ENCODE measurements at places on chromosomes 2 and 18. TPM values are rescaled to one million over a fixed set of nuclear protein-coding genes. Genes with fewer than 3 reads are reported as not detected.

The TRAF3IP1 gene
- total RNA-seq: 6.9 TPM

The CNTNAP5 gene
- total RNA-seq: not detected

The FBLN7 gene
- not detected for total RNA-seq

The CARF gene
- total RNA-seq: 3.1 TPM

The SLC4A5 gene
- total RNA-seq: not detected

The SALL3 gene
- total RNA-seq: not detected

DNA sequence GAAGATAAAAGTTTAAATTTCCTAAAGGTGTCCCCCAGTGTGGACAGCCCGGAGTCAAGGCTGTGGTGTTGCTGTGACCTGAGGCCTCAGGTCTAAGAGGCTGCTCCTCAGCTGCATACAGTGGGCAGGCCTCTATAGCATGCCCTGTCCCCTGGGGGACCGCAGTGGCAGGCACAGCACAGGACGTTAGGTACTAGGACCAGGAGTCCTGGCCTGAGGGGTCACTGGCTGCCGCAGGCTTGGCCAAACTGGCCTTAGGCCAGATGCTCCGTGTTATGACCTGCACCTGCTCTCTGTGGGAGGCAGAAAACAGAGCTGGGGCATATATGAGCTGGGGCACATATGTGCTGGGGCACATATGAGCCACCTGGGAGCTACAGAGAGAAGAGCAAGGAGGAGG, 21.2 kb upstream of the MAL start:
- no peak for DNase-seq

GRCh38 chr2:172048508-172049503, 36.5 kb upstream of the DLX1 start:
- no peak for DNase-seq

DNA sequence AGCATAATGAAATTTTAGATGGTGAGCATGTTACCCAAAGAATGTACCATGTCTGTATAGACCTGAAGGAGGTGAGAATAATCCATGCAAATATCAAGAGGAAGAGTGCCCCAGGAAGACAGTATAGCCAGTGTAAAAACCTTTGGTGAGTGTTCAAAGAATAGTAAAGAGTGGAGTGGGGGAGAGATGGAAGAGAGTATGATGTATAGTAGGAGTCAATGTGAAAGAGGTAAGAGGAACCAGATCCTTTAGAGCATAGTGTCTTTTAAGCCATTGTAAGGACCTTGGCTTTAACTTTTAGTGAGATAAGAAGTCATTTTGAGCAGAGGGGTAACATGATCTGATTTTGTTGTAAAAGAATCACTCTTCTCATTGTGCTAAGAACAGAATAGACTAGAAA, 1052.3 kb upstream of the ZEB2 start:
- no peak for DNase-seq

GRCh38 chr2:218375212-218375611, 6.9 kb upstream of the SLC11A1 start:
- no peak for DNase-seq

DNA sequence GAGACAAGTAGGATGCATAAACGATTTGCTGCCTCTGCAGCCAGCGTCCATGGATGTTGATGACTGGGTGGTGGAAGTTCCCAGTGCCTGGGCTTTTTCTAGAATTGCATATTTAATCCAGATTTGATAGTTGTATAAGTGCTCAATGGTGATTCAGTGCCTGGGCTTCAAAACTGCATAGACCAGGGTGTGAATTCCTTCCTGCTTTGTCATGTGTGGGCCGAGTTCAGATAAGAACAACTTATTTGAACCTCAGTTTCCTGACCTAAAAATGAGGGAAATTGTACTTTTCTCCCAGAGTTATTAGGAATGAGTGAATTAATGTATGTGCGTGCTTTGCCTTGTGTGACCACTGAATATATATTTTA, 154.6 kb downstream of the WDSUB1 start:
- DNase-seq: peak; percentile 80

- no peak for DNase-seq
Measured at GRCh38 chr18:71784777-71785176, 759.4 kb downstream of the CBLN2 start.

DNA sequence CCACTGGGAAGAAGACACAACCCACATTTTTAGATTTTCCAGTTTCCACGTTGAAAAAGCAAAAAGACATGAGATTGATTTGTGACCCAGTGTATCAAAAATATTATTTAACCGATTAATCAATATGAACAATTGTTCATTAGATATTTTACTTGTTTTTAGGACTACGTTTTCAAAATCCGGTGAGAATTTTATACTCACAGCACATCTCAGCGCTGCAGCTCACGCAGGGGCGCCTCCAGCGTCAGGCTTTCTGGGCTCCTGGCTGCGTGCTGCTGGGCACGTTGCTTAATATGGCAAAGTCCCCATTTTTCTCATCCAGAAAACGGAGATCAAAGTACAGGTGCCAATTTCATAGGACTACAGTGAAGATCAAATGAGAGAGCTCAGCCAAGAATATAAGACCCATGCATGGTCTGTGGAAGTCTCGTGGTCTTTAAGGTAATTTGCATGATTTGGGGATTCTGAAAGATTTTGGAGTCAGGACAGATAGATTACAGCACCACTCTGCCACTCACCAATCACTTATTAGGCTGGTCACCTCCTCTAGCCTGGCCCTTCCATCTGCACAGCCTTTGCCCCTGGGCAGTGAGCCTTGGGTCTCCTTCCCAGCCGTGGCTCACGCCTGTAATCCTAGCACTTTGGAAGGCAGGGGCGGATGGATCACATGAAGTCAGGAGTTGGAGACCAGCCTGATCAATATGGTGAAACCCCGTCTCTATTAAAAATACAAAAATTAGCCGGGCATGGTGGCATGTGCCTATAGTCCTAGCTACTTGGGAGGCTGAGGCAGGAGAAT, 36.2 kb downstream of the PTPN18 start:
- DNase-seq: no peak

- no peak for DNase-seq
Measured at GRCh38 chr2:136328207-136328795, 210.4 kb upstream of the CXCR4 start.

DNA sequence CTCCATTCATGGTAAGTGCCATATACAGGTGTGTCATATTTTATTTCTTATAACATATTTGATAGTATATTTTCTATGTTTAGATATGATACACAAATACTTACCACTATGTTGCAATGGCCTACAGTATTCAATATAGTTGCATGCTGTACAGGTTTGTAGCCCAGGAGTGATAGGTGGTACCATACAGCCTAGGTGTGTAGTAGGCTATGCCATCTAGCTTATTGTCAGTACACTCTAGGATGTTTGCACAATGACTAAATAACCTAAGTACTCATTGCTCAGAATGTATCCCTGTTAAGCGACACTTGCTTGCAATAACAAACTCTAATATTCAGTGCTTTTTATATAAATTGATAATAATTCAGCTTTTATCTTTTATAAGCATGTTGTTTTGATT, 563.1 kb upstream of the LINC00305 start:
- DNase-seq: no peak

DNA sequence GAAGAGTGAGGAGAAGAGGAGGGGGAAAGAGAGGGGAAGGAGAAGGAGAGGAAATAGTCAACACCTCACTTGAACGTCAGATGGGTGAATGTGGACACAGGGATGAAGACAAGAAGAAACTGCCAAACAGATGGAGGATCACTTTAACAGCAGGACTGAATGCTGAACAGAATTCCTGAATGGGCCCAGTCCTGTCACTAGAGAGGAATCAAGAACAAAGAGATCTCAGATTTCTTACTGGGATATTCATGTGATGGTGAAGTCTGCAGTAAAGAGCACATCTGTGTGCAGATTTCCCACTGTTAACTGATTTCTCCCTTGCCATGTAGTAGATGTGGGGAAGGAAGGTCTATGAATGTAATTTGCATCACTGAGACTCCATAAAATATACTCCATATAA, 135.4 kb downstream of the L3MBTL4 start:
- no peak for DNase-seq

GRCh38 chr2:3101016-3101942, 276.3 kb downstream of the EIPR1 start:
- no peak for DNase-seq

GRCh38 chr2:18787726-18788125, 198.4 kb upstream of the NT5C1B start:
- DNase-seq: no peak
